Fibroblast of skin of right quadriceps (primary cell): ENCODE measurements at places on chromosomes 2 and 18.

DNA sequence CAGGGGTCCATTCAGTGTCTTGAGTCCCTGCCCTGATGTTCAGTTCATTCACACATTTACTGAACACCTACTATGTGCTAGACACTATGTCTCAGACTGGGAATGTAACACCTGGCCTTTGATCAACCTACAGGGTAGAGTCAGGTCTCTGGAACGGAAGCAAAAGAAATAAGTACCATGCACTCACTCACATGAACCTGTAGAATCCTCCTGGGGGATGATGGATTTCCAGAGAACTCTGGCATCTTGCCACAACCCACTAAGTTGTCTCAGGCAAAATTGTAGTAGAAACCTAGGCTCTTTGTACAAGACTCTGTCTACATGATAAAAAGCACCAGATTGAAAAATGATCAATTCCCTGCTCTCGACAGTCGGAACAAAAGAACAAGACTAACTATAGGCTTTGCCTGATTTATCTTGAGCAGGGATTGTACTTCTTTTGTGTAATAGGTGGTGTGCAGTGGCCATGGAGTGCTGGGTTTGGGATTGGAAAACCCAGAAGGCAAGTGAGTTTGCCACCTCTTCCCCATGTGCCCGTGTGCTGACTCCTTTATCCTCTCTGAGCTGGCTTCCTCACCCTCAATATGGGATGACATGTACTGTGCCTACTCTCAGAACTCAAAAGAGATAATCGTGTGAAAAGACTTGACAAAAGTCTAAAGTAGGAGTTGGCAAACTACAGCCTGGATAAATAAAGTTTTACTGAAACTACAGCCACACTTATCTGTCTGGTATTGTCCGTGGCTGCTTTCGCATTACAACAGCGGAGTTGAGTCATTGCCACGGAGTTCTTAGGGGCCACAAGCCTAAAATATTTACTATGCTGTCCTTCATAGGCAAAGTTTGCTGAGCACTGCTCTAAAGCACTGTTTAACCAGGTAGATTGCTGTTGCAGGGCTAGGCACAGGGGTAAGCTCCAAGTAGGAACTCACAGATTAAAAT is 4.4 kb downstream of the CAPN14 start:
- peak; percentile 4 for DNase-seq

DNA sequence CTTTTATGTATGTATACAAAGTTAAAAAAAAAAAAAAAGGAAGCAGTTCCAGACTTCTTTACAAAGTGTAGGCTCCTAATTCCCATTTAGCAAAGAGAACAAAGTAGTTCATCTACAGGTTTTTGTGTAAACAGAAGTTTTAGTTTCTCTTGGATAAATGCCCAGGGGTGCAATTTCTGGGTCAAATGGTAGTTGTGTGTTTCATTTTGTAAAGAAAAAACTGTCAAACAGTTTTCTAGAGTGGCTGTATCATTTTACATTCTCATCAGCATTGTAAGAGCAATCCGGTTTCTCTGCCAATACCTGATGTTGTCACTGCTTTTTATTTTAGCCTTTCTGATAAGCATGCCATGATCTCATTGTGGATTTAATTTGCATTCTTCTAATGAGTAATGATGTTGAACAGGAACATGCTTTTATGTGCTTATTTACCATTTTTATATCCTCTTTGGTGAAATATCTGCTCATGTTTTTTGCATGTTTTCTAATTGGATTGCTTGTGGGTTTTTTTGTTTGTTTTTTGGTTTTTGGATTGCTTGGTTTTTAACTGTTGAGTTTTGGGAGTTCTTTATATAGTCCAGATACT is 16.6 kb upstream of the PSME4 start:
- DNase-seq, result peak; percentile 24

DNA sequence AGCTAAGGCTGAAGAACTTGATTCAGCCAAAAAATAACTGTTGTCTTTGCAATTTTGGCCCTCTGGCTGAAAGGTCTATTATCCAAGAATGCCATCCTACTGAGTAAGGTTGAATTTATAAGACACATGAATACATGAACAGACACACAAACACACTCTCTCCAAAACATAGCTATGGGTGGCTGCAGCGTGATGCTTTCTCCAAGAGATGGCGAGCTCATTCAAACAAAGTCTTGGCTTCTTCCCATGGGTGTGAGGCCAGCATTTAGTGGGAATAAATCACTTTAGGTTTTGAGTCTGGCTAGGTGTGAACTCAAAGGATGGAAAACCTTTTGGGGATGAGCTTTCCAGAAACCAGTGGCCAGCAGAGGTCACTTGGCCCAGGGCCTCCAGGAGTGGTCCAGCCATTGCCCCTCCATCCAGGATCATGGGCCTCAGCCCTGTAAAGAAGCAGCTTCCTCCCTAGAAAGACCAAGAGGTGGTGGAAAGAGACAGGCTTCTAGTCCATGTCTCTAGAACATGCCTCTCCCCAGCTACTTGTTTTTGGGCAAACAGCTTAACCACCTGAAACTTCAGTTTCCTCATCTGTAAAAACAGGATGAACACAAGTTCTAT is 11.0 kb upstream of the OSR1 start:
- DNase-seq, result peak; percentile 61

GRCh38 chr2:70501728-70502127 is 51.9 kb downstream of the TGFA start:
- no peak for DNase-seq

GRCh38 chr2:143807192-143807591 is 678.0 kb downstream of the ARHGAP15 start:
- peak; percentile 65 for DNase-seq

GRCh38 chr2:182377467-182377866 is 49.4 kb downstream of the PDE1A start:
- no peak for DNase-seq

GRCh38 chr2:189091253-189091652 is 88.3 kb downstream of the COL5A2 start:
- DNase-seq, result peak; percentile 21

DNA sequence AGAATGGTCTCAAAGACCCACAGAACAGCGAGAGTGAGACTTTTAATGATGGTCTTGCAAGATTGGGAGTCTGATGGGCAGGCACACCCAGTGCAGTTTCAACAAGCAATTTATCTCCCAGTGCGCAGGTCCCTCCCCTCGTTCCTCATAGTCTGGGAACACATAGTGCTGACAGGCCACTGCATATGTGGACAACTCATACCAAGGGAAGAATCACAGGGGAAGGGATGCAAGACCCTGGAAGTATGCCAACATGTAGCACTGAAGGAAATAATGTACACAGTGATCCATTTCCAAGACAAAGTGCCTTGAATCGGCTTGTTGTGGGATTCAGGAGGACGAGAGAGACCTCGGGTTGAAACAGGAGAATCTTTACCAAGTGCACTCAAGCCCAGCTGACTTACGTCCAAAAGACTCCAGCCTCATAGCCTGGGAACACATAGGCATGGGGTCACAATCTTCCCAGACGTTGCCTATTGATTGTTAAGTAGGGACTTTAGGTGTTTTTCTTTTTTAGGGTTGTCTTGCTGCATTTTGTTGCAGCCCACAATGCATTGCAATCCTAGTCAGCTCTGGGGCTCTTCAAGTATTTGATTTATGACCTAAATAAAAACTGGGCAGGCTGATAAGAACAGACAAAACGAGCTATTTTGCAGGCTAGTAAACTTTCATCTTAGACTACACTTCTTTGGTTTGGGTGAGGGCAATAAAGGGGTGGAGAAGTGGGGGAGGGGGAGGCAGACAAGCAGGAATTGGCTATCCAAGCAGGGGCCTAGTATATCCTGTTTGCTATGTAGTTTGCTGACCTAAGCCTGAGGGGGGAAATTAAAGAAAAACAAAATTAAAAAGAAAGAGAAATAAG is 24.7 kb upstream of the SERPINB5 start:
- DNase-seq, result peak; percentile 44

GRCh38 chr2:47061944-47062678 is 93.0 kb downstream of the STPG4 start:
- no peak for DNase-seq

DNA sequence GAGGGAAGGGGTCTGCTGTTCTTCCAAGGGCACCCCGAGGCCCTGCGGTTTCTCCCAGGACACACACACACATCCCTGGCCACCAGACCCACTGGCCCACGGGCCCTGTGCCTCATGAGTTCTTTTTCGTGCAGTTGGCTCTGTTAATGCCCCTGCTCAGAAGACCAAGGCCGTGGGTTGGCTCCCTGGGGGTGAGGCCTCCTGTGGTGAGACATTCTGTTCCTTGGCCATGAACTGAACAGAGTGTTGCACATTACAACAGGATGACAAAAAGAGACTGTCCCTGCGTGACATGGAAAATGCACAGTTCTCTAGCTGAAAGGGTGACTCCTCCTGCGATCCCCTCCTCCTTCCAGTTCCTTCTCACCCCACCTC is 30.7 kb downstream of the SH2D6 start:
- DNase-seq, result no peak
